Lung (tissue), 17 donors: ENCODE measurements at places on chromosomes 4 and X. TPM values are rescaled to one million over a fixed set of nuclear protein-coding genes. Genes with fewer than 3 reads are reported as not detected.
A peak's percentile ranks its signal among the peaks of the same experiment; 100 is the strongest.

The EDA gene
- polyA plus RNA-seq: 1.5 TPM

The TMEM154 gene
- polyA plus RNA-seq: 1.6 TPM

The MMAA gene
- 14.0 TPM for polyA plus RNA-seq

GRCh38 chr4:186227221-186227620 is at the start of gene KLKB1:
KLKB1 (plus strand) TSS chr4:186227507; CDS start chr4:186228196, 689 bp downstream.
- DNase-seq: peak; percentile 74

- no peak for DNase-seq
Observed at GRCh38 chr4:7344636-7345155, 90.0 kb downstream of the PSAPL1 start.
